ENCODE measurements at places on chromosomes 3 and 15.

GRCh38 chr15:60989696-60990095, 239.4 kb downstream of the RORA start:
- no peak for DNase-seq

DNA sequence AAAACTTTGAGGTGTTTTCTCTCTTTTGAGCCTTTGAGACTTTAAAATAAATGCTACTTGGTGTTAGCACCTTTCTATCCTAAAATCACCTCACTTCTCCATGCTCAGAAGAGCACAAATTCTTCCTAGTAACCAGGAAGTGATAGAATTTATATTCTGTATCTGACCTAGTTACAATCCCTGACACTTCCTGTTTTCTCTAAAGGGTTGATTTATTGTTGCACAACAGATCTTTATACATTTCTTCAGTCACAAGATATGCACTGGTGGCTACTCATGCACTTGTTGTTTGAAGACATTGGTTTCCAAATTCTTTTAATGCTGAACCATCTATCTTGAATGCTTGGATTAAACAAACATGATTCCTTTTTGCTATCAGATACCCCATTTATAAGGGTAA, 47.2 kb upstream of the CNTN3 start:
- DNase-seq: no peak

DNA sequence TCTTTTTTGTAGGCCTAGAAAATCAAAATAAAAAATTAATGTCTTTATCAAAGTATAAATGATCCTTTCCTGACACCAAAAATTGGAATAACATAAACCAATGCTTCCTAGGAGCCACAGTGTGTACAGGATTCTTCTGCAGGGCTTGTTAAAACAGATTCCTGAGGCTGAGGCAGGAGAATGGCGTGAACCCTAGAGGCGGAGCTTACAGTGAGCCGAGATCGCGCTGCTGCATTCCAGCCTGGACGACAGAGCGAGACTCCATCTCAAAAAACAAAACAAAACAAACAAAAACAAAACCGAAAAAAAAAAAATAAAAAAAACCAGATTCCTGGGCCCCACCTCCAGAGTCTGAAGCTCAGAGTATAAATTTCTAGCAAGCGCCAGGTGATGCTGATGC, 78.0 kb downstream of the PEX5L start:
- no peak for DNase-seq

- no peak for DNase-seq
Measured at GRCh38 chr3:109923431-109923830, 586.1 kb upstream of the DPPA4 start.

DNA sequence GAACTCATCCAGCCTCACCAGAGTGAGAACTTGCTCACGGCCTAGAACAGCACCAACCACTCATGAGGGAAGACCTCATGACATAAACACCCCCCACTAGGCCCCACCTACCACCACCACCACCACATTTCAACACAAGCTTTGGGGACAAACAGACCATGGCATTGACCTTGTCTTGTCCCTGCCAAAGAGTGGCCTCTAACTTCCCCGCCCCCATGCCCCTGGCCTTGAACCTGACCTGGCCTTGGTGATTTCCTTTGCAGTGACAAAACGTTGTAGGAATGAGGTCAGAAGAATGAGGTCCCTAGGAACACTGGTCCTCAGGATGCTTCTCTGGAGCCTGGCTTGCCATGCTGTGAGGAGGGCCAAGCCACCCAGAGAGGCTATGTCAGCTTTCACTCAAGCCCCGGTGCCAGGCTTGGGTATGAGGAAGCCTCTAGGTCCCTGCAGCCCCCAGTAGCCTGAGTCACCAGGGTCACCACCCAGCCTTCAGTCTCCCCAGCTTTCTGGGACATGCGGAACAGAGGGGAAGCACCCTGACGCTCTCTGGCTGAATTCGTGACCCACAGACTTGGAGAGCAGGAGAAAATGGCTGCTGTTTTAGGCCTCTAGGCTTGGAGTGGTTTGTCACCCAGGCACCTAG, 57.9 kb downstream of the TPRA1 start:
- DNase-seq: no peak

- DNase-seq: no peak
Measured at GRCh38 chr3:98711426-98711825, 51.7 kb upstream of the ST3GAL6 start.

- DNase-seq: no peak
Measured at GRCh38 chr3:184820525-184820924, 8.6 kb downstream of the VPS8 start.

DNA sequence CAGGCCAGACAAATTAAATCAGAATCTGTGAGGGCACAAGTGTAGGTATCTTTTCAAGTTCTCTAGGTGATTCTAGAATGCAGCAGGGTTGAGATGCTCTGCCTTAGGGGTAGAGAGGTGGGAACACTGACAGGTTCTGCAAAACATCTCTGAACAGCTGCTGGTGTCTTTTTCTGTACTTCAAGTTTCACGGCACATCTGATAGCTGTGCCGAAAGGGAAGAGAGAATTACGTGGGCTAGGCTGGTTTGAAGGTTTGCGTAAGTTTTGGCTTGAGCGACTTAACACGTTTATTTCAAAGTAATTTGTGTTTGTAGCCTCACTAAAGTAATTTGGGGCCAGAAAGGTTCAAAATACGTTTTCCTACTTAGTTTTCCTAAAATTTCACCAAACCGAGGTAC, 22.5 kb downstream of the PXK start:
- DNase-seq: no peak

- DNase-seq: no peak
Measured at GRCh38 chr3:163951397-163951987, 1126.8 kb downstream of the SI start.

GRCh38 chr3:108013141-108014055, 77.4 kb downstream of the CD47 start:
- no peak for DNase-seq

GRCh38 chr3:139468399-139468798, 7.9 kb downstream of the RBP2 start:
- DNase-seq: no peak
